Bronchial epithelial cell (primary cell): ENCODE measurements at places on chromosomes 2 and 18. TPM values are rescaled to one million over a fixed set of nuclear protein-coding genes. Genes with fewer than 3 reads are reported as not detected.

- DNase-seq, result no peak
Observed at GRCh38 chr2:84882414-84882738, 1.5 kb upstream of the TRABD2A start.

GRCh38 chr2:114550895-114551793 lies 108.7 kb downstream of the DPP10 start:
- peak; percentile 54 for DNase-seq

SMYD1 gene
- total RNA-seq, result not detected in 2 replicates

GRCh38 chr18:34820360-34821065 lies 110.4 kb downstream of the DTNA start:
- DNase-seq, result no peak

AQP12A gene
- total RNA-seq, result not detected in 2 replicates

DNA sequence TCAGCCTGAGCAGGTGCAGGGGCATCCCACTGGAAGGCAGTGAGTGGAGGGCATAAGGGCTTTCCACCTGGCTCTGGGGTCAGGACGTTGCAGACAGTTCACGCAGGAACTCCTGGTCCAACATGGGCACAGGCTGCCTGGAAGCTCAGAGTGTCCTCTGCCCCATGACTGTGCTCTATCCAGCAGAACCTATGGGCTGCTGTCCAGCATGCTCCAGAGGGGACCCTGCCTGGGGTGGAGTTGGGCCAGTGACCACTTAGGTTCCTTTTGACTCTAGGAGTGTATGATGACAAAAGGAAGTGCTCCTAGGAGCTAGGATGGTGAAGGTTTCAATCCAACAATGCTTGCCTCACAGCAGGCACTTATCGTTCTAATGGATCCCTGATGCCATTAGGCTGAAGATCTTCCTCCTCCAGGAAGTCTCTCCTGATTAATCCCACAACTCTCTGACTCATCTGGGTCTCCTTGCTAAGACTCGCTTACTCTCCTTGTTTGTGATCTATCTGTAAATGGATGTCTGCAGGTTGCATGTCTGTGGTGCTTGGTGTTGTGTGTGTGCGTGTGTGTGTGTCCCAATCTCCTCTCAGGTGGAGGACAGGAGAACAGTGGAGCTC lies 224.0 kb downstream of the CELF4 start:
- no peak for DNase-seq

DNA sequence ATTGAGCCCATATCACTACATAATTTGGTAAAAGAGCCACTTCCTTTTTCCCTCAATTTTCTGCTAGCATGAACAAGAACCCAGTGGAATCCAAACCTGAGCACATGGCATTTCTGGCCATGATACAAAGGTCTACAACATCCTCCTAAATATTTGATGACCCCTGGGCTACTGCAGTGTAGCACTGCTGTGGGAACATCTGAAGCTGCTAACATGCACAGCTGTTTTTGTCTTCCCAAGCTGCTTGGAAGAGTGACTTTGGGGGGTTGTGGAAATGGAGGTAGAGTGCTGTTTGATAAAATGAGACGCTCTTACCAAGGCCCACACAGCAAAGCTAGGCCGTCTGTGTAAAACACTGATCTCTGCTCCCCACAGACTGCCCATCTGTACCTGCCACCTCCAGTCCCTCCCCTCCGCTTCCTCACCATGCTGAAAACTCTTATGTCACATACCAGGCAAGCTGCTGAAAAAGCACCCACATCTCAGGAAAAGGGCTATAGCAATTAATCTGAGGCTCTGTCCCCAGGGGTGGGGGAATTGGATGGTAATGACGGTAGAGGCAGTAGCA lies 197.2 kb upstream of the HNRNPA3 start:
- DNase-seq, result no peak

GRCh38 chr2:233011702-233012131 lies 1.3 kb downstream of the NGEF start:
- no peak for DNase-seq

DNA sequence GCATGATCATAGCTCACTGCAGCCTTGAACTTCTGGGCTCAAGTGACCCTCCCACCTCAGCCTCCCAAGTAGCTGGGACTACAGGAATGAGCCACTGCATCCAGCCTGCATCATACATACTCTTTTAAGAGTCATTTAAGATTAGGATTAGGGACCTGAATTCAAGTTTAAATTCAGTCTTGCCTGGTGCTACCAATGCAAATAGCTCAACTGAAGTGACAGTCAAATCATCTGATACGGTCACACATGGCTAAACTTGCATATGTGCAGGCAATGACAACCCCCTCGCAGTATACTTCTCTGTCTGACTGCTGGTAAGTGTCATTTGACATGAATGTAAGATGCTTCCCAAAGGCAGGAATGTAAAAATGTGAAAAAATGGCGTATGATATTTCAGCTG lies 31.8 kb upstream of the TMEM131 start:
- DNase-seq, result no peak

SDC1 gene
- 1,084 and 1,308 TPM in 2 replicates for total RNA-seq

DNA sequence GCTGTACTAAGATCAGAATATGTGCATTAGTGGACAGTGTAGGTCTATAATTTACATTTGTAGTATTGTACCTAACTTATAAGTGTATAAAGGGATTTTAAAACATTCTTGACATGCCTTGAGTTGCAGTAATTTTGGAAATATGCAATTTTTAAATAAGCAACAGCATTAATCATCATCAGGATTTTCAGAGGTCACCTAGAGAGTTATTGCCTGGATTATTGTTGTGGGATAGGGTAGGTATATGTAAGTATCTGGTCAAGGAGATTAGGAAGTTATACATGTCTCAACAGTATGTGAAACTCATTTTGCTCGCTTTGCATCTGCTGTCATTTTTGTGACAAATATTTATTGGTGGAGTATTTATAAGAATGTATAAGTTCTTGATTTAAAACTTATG lies 184.2 kb downstream of the WDR7 start:
- no peak for DNase-seq

RESP18 gene
- total RNA-seq, result not detected in 2 replicates

SFTPB gene
- total RNA-seq, result not detected in 2 replicates

GBX2 gene
- not detected in 2 replicates for total RNA-seq

SERPINB12 gene
- total RNA-seq, result 0.53 and 1.4 TPM in 2 replicates

DNA sequence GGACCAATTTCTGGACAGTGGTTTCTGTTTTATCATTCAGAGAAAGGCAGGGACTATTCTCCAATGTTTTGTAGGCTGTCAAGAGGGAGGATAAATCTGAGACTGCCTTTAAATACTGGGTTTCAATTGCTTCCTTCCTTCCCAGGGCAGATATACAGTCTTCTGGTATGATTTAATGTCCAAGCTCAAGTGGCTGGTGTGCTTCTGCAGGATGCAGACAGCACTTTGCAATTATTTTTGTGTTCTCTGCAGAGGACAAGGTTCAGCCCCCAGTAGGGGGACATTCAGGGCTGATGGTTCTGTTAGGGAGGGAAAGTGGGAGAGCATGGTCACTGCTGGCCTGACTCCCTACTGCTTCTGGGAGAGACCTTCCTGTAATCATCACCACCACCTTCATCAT lies 4.6 kb upstream of the BOD1L2 start:
- no peak for DNase-seq

DNA sequence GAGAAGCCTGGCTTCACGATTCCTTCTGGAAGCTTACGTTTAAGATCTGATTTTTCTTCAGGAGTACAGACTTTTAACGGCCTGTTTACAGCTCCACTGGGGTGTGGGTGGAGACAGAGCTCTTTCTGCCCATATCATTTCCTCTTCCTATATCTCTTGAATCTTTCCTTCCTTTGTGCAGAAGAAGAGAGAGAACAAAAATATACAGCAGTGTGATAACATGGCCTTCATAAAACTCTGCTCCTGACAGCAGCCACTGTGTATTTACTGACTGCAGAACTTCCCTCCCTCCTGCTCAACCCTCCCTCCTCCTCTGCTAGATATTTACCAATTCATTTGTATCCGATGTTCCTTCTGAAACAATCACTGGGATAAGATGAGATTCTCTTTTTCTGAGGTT lies 34.1 kb upstream of the REEP1 start:
- DNase-seq, result no peak

AGFG1 gene
- 52.0 and 54.8 TPM in 2 replicates for total RNA-seq

DNA sequence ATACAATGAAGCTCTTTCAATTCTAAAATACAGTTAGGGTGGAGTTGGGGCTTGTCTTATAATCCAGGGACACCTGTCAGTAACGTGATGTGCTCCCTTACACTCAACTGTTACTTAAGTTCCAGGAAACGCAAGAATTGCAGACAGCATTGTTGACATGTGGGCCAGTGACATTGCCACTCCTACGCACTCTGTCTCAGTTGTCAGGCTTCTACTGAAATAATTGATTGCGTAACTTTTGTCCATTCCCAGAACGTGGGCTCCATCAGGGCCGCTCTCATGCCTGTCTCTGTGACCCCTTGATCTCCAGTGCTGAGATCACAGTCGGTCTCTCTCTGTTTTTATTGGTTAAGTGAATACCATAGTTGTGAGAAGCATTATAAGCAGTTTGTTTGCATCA lies 487.8 kb downstream of the GALR1 start:
- no peak for DNase-seq

TMEM247 gene
- not detected in 2 replicates for total RNA-seq

ABHD1 gene
- not detected in 2 replicates for total RNA-seq

ATP6V1B1 gene
- total RNA-seq, result 0.64 TPM in 1 of 2 replicates, not detected in the other

PRKAG3 gene
- total RNA-seq, result not detected in 2 replicates

DNA sequence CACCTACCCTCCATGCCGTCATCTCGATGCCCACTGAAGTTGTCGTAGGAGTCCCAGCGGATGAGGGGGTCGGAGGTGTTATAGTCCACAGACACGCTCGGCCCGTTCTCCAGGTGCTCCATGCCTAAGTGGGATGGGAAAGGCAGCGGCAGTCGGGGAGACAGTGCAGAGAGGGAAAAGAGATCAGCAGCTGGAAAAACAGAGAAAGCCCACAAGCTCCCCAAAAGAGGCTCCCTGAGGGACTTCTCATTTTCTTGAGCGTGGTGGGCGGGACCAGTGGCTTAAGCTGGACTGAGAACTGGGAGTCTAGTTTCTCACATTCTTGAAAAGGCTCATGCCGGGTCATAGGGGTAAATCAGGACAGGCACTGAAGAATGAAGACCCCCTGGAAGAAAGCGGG lies 121.9 kb downstream of the TNS1 start:
- DNase-seq, result no peak

GRCh38 chr2:219949053-219949452 lies 321.6 kb downstream of the SLC4A3 start:
- no peak for DNase-seq

DNA sequence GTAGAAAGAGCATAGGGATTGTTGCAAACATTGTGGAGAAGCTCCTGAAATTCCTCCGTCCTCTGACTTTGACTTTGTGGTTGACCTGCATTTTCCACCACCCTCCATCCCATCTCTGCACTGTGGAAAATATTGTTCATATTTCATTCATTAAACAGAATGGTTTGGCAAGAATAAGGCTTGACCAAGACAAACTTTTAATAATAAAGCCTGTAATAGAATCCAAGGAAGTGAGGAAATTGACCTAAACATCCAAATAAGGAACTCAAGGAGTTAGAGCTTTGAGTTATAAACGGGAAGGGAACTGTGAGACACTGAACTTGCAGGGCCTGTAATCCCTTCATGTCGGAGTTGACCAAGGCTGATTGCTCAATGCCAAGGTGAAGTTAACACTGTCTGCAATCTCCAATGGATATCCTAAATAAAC lies 115.2 kb downstream of the GFPT1 start:
- no peak for DNase-seq

GKN1 gene
- total RNA-seq, result not detected in 2 replicates

RASGRP3 gene
- 0.38 and 0.79 TPM in 2 replicates for total RNA-seq

DNA sequence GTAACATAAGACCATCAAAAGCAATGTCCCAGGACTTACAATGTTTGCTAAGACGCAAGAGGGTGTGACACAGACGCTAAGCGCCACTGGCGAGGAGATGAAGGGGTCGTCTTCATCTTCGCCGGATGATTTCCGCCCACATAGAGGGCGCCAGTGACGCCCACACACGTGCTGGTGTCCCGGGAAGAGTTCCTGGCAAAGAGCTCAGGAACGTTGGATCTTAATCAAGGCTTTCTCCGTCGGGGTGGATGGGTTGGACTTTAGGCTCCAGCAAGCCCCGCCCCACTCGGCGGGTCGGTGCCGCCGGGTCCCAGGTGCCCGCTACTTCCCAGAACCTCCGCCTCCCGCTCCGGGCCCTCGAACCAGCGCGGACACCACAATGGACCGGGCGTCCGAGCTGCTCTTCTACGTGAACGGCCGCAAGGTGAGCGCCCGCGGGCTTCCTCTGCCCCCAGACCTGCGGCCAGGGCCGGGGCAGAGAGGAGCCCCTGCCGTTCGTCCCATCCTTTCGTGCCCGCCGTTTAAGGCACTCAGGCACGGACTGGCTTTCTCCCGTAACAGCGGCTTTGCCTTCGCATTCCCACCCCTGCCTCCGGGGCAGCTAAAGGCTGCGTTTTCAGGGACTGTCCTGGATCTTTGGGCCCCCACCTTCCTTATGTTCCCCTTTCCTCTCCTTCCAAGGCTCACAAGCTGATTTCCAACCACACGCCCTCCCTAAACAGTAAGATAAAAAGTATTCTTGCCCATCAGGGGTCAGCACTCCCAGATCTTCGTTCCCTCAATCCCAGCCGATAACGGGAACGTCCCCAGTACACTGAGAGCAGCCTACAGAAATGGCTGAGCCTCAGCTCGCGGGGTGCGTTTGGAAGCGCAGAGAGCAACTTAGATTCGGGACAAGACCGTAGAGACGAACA lies at the start of gene AOX1:
Gene AOX1, plus strand, starts transcription at position 285 of the 914 bp plus-strand sequence. Its CDS starts 95 bp downstream, at position 380.
- peak; percentile 44 for DNase-seq

DNA sequence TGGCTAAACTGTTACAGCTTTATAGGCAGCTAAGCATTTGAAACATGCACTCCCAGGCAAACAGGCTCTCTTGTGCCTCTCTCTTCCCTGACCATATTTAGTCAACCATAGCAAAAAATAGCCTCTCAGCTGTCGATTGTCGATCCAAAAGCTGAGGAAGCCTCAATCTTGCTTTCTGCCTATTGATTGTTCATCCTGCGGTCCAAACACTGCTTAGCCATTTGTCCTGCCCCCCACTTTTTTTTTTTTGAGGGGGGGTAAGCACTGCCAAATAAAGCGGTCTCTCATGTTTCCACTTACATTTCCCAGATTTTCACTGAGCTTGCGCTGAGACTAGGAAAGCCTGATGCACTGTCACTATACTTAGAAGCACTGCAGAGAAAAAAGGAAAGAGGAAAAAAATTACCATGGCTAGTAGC lies 90.8 kb downstream of the MIB1 start:
- no peak for DNase-seq

- peak; percentile 58 for DNase-seq
Observed at GRCh38 chr2:219886615-219887014, 259.2 kb downstream of the SLC4A3 start.

MALL gene
- total RNA-seq, result 33.7 and 87.8 TPM in 2 replicates

GRCh38 chr2:68336192-68336591 lies 16.4 kb upstream of the CNRIP1 start:
- peak; percentile 93 for DNase-seq
